WTC11 (cell line): ENCODE measurements at places on chromosomes 5 and 9.
A peak's percentile ranks its signal among the peaks of the same experiment; 100 is the strongest.

DNA sequence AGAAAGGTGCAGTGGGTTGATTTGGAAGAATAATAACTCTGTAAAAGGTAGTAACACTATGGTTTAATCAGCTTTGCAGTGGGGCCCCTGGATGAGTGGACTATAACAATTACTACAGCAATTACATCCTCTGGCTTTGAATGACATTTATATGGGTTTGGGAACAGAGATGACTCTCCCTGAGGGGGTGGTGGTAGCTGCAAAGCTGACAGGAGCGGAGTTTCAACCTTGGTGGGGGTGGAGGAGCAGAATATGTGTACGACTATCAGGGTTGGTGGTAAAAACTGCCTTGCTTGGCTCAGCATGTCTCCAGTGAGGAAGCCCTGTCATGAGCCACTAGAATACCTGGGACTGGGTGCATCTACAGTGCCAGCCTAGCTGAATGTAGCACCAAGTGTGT is 28.3 kb upstream of the NR3C1 start:
- no peak for DNase-seq

DNA sequence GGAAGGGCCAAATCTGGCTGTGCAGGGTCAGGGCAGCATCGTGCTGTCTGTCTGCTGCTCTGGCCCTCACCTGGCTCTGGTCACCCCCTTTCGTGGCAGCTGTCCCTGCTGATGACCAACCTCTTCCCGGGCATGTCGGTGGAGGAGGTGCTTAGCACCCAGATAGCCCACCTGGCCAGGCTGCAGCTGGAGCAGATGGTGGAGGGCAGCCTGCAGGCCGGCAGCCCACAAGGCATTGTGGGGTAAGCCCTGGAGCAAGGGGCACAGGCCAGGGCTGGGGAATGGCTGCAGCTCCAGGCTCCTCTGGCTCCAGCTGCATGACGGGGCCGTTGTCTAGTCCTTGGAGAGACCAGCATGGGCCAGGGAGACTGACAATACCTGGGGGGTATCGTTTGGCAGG is 8.2 kb downstream of the TOR2A start:
- no peak for DNase-seq

- DNase-seq, result no peak
These were observed 256.5 kb downstream of the NSG2 start for GRCh38 chr5:174301848-174302625.

- DNase-seq, result no peak
These were observed 111.8 kb downstream of the LRRC70 start for GRCh38 chr5:62690421-62690820.

DNA sequence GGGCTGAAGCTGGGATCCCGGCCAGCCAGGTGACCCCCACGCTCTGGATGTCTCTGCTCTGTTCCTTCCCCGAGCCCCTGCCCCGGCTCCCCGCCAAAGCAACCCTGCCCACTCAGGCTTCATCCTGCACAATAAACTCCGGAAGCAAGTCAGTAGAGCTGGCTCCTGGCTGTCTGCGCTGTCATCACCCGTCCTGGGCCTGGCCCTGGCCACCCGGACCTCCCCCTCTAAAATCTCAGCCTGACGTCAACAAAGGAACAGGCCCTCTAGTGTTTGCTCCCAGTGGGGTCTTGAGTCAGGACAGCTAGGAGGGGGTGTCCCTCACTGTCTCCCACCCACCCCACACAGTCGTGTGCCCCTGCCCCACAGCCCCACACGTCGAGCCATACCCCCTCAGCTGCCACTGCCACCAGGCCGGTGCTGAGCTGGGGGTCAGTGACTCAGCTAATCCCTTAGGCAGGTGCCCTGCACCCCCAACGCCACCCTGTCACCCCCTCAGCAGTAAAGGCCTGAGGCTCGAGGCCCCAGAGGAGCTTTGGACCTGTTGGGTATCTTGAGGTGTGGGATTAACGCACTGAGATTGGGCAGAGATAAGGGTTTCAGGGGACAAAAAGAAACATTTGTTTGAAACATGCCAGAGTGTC is 1.1 kb upstream of the LCNL1 start:
- no peak for DNase-seq

- DNase-seq, result peak; percentile 34
These were observed at the start of gene SPATA6L for GRCh38 chr9:4666042-4666699. TSS of gene SPATA6L (minus strand) at chr9:4666480. CDS start at chr9:4666250, 230 bp downstream.

- no peak for DNase-seq
These were observed 76.5 kb downstream of the NIPBL start for GRCh38 chr5:36953043-36953442.

- no peak for DNase-seq
These were observed 3.2 kb upstream of the TMEM268 start for GRCh38 chr9:114607671-114608524.

DNA sequence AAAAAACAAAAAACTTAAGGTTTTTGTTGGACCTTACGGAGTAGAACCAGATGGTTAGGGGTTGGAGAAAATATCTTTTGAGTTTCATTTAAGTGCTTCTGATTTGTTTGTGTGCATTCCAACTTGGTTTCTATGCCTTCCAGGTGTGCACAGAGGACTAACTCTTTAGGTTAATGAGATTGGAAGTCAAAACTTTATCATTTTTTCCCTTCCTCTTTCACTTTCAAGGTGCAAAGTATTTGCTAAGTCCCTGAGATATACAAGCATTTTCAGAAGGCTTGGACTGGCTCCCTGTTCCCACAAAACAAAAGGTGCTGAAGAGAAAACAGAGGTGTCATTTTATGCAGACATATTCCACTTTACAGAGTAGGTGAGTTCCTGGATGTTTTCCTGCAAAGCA is 30.3 kb upstream of the CER1 start:
- no peak for DNase-seq

- DNase-seq, result no peak
These were observed 546.5 kb downstream of the ZNF608 start for GRCh38 chr5:124199893-124200292.

DNA sequence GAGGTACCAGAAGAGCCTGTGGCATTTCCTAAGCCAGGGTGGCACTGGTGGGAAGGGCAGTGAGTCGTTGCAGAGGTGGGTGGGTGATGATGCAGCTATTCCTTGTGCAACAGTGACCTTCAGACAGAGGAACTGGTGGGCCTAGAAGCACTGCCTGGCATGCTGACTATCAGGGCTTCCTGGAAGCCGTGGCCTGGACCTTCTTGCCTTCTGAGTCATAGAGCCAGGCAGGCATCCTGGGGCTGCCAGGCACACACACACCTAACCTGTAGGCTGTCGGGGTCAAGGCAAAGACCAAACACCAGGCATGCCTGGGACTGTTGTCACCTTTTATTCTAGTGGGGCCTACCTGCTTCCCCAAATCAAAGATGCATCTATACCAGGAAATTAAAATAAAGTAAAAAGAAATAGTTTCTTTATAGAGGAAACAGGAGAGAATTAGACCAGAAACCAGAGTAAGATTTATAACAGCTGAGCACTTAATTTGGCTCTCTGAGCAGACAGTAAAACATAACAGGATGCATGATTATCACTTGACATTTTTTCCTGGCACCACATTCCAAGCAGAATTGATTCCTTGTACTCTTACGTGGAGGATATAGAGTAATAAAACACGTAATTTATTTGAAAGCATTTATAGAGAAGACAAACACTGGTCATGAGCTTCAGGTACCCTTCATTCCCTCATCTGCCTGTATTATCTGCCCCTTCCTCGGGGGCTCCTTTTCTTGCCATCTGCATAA is 25.1 kb downstream of the NANS start:
- DNase-seq, result no peak

DNA sequence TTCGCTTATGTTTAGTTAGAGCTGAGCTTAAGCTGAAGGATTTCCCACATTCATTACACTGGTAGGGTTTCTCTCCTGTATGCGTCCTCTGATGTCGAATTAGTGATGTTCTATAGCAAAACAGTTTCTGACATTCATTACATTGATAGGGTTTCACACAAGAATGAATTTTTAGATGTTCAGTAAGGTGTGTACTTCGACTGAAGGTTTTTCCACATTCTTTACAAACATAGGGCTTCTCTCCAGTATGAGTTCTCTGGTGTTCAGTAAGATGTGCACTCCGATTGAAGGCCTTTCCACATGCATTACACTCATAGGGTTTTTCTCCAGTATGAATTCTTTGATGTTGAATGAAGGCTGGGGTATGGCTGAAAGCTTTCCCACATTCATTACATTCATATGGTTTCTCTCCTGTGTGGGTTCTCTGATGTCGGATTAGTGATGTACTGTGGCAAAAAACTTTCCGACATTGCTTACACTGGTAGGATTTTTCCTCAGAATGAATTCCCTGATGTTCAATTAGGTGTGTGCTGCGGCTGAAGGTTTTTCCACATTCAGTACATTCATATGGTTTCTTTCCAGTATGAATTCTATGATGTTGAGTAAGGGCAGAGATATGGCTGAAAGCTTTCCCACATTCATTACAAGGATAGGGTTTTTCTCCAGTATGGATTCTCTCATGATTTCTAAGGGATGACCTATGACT is 14.6 kb downstream of the ZNF883 start:
- no peak for DNase-seq

DNA sequence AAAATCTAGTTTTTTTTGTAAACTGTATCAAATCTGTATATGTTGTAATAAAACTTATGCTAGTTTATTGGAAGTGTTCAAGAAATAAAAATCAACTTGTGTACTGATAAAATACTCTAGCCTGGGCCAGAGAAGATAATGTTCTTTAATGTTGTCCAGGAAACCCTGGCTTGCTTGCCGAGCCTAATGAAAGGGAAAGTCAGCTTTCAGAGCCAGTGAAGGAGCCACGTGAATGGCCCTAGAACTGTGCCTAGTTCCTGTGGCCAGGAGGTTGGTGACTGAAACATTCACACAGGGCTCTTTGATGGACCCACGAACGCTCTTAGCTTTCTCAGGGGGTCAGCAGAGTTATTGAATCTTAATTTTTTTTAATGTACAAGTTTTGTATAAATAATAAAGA is 24.3 kb downstream of the HMGCR start:
- DNase-seq, result no peak

DNA sequence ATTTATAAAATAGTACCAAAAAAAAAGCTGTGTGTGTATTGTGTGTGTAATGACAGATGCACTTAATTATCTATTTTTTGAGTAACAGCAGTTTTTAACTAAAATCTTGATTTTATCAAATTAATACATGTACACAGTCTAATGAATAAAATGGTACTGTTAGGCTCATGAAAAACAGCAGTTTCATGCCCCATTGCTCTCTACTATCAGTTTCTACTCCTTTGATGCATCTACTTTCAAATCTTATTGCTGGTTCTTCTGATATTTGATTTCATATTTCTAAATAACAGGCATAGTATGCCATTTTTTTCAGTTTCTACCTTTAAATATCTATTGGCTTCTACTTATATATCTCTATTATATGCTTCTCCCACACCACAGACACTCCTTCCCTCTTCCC is 117.4 kb downstream of the CCDC171 start:
- DNase-seq, result no peak

- no peak for DNase-seq
These were observed 121.9 kb upstream of the PIK3R1 start for GRCh38 chr5:68093455-68094159.

- no peak for DNase-seq
These were observed 787.4 kb upstream of the RGMB start for GRCh38 chr5:97986069-97986468.

- no peak for DNase-seq
These were observed 17.4 kb upstream of the OBP2B start for GRCh38 chr9:133226219-133227171.

DNA sequence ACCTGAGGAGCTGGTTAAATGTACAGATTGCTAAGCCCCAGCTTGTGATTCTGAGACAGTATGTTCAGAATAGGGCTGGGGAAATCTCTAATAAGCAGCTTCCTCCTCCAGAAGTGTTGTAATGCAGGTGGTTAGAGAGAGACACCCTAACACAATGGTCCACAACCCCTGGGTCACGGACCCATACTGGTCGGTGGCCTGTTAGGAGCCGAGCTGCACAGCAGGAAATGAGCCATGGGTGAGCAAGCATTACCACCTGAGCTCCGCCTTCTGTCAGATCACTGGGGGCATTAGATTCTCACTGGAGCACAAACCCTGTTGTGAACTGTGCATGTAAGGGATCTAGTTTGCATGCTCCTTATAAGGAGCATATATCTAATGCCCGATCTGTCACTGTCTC is 61.8 kb downstream of the SLC36A1 start:
- DNase-seq, result no peak

DNA sequence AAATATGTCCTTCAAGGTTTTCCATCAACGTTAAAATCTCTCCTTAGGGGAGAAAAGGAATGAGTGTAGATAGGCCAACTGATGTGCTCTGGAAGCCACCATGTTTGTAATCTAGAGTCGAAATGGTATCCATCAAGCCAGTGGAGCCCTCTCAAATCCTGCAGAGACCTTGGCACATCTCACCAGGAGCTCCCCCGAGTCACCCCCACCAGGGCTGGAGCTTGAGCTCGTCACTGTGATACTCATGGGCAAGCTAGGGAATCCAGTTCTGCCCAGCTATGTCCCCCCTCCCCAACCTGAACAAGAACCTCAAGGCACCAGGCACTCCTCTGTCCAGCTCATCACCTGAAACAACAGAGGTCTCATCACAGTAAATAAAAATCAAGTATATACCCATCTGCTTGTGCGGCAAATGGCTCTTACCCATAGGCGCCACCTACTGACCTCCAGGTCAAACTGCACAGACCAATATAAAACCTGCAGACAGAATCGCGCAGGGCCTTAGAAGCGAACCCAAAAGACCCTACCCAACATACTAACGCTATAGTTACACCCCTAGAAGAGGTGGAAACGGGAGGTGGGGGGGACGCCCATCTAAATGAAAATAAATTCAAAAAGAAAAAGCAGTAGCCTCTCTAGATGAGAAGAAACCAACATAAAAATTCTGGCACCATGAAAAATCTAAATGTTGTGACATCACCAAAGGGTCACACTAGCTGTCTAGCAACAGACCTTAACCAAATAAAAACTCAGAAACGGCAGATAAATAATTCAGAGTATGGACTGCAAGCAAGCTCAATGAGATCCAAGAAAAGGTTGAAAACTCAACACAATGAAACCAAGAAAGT is 75.0 kb downstream of the TTC39B start:
- DNase-seq, result peak; percentile 41

DNA sequence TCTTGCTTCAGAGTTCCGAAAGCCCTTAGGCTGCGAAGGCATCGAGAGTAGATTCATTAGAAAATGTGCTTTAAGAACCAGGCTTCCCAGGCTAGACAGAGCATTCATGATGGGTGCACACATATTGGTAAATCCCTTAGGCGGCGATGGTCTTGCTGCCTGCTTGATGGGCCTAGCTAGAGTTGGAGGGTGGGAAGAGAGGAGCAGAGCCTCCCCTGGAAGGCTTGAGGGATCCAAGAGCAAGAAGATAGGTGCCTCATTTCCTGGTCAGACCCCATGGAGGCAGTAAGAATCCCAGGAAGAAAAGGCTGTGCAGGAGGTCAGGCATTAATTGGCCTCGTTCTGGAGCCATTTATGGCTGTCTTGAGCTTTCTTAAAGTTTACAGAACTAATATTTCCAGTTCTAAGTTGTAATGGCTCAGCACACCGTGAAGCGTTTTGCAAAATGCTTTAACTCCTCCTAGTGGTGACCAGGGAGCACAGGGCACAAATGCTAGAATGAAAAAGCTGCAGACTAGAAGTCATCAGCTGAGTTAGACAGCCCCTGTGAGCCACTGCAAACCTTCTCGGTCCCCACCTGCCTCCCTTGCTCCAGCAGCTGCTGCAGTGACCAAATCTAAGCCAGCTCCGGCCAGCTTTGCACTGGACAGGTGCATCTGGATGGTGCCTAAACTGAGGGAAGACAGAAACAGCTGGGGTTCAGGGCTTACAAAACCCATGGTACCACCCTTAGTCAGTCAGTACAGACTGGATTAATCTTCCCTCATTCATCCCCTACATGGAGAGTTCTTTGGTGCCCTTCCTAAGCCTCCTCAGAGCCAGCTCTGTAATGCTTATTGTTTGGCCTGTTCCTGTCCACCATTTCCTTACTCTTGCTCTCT is 14.7 kb downstream of the SLC45A2 start:
- peak; percentile 16 for DNase-seq
